ENCODE measurements at places on chromosomes 2 and 18.

DNA sequence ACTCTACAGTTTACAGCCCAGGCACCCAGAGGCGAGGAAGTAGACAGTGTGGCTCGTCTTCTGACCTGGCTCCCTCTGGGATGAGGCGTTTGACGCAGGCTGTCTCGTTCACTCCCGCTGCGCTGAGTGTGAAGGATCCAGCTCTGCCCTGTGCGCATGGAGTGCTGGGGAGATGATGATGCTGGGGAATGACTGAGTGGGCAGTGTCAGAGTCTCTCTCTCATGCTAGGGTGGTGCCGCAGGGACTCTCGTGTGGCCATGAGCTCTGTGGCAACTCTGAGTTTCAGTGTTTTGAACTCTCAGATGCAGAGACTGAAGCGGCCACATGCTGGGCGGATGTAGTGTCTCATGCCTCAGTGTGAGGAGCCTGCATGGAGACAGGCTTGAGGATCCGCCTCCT, 118.4 kb upstream of the TPO start:
- no peaks in the 10 kb centered on the region for H3K4me1 ChIP-seq
- no peak overlapping the region for H3K4me3 ChIP-seq
- no peaks in the 10 kb centered on the region for H3K27me3 ChIP-seq
- no peak overlapping the region for H3K27ac ChIP-seq

DNA sequence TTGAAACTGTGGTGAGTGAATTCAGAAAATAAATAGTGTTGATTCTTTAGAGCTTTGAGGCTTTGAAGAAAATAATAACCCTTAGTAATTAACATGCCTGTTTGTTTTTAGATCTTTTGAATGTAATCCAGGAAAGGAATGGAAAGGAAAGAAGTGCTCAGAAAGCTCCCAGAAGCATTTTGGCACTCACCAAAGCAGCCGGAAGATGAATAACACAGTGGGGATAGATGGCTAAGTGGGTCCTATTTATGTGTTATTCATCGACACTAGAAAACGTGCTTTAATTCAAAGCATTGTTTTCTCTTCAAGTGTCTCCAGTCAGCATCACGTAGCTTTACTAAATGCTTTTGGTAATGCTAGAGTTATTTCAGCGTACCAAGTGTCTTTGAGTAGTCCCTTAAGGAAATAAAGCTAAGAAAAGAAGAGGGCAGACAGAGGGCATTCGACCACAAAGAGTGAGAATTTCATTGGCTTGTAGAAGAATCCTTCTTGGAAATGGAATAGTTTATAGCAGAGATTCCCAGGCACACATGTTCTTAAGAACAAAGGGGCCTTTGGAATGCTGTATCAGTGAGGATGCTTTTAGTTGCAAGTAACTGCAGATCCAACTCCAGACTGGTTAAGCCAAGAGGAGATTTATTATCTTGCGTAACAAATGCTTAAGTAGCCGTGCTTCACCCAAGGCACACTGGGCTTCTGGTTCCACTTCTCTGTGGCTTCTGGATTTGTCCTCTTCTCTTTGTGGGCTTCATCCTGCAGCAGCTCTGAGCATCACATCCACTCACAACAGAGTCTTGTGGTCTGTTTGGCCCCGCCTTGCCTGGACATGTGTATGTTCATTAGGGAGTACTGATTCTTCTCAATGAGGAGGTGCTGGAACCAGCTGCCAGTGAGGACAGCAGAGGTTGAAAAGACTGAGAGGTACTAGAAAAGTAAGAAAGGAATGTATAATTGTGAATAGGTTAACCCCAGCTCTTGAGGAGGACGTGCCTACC, 63.6 kb upstream of the LTBP1 start:
- no peaks in the 10 kb centered on the region for H3K4me1 ChIP-seq
- no peak overlapping the region for H3K27ac ChIP-seq
- no peak overlapping the region for H3K4me3 ChIP-seq
- H3K27me3 ChIP-seq = no peaks in the 10 kb centered on the region
- no peak for DNase-seq

DNA sequence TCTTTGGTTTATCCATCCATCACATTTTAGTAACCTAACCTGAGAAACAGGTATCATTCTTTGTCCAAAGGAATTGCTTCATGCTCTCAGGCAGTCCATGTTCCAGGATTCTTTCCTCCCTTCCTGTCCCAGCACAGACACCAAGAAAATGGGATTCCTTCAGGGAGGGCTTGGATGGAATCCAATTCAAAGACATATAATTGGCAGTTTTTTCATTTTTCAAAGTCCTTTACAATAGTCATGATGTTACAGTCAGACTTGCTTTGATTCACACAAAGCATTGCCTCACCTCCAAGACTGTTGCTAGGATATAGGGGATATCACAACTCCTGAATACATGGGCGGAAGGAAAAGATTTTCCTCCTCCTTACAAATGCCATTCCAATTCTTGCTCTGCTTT, 241.4 kb upstream of the ACVR2A start:
- H3K27me3 ChIP-seq = peaks cover 2% of the 10 kb centered on the region
- H3K27ac ChIP-seq = no peak overlapping the region
- DNase-seq = no peak

DNA sequence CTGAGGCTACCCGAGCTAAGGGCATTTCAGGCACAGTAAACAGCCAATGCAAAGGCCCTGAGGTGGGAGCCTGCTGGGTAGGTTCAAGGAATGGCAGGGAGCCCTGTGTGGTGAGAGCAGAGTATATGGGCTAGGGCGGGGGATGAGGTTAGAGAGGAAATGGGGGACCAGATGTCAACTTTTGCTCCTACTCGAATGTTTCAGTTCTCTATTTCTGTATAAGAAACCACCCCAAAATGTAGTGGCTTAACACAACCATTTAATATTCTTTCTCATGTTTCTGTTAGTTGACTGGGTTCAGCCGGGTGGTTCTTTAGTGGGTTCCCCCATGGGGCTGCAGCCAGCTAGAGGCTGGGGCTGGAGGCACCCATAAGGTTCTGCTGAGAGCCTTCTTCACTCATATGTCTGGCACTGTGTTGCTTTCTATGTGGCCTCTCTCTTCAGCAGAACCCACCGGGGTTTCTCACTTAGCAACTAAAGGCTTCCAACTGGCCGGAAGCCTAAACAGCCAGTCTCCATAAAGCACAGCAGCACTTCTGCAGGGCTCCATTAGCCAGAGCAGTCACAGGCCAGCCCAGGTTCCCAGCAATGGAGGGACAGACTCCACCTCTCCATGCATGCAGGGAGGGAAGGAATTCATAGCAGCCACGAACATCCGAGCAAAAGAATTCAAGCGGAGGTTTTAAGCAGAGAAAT, 5.6 kb upstream of the ATOH8 start:
- H3K27ac ChIP-seq = no peak overlapping the region
- peaks cover 73% of the 10 kb centered on the region for H3K27me3 ChIP-seq
- no peaks in the 10 kb centered on the region for H3K4me1 ChIP-seq
- H3K4me3 ChIP-seq = no peak overlapping the region
- no peaks in the 10 kb centered on the region for H3K36me3 ChIP-seq

GRCh38 chr2:101675512-101675911, 22.0 kb upstream of the MAP4K4 start:
- no peak overlapping the region for H3K27ac ChIP-seq
- no peaks in the 10 kb centered on the region for H3K27me3 ChIP-seq
- no peak overlapping the region for H3K4me3 ChIP-seq
- H3K36me3 ChIP-seq = peaks cover 8% of the 10 kb centered on the region
- no peaks in the 10 kb centered on the region for H3K4me1 ChIP-seq
- DNase-seq = no peak

- no peak for DNase-seq
- no peak overlapping the region for H3K27ac ChIP-seq
- H3K27me3 ChIP-seq = no peaks in the 10 kb centered on the region
- no peak overlapping the region for H3K4me3 ChIP-seq
- H3K36me3 ChIP-seq = no peaks in the 10 kb centered on the region
- no peaks in the 10 kb centered on the region for H3K4me1 ChIP-seq
Measured at GRCh38 chr2:235027558-235028214, 75.9 kb downstream of the SH3BP4 start.

DNA sequence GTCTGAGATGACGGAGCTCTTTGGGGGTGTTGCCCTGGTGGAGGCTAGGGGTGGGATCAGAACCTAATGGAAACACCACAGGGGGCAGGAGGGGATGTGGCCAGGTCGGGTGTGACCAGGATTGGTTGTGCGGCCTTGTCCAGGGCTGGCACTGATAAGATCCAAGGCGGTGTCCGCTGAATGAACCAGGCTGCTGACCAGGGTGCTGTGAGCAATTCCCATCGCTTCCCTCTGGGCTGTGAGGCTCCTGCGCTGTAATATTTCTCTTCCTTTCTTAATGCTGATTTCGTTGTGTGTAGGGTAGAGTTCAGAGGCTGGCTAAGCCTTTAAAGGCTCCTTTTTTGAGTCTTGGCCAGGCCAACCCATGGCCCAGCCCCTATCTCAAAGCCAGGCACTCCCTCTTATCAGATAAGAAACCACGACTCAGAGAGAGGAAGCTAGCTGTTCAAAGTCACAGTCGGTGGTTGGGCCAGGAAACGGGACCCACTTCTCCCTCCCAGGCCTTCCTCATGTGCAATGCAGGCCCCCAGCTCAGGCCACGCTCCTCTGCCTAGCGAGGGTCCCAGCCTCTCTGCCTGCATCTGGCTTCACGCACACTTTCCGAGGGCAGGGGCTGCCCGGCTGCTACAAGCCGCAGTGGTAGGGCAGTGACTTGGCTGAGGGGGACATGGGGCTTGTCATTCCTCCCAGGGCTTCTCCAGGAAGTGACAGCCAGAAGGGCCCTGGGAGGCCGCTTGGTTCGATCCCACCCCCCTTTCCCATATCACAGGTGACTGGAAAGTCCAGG, 26.0 kb upstream of the FOSL2 start:
- H3K27me3 ChIP-seq = peaks cover 6% of the 10 kb centered on the region
- peaks cover 62% of the 10 kb centered on the region for H3K4me1 ChIP-seq
- H3K36me3 ChIP-seq = no peaks in the 10 kb centered on the region
- H3K4me3 ChIP-seq = peak overlapping the region; percentile 57

GRCh38 chr2:239129147-239129920, 271.5 kb downstream of the HDAC4 start:
- peaks cover 34% of the 10 kb centered on the region for H3K36me3 ChIP-seq
- H3K4me3 ChIP-seq = no peak overlapping the region
- no peaks in the 10 kb centered on the region for H3K4me1 ChIP-seq
- no peak for DNase-seq

DNA sequence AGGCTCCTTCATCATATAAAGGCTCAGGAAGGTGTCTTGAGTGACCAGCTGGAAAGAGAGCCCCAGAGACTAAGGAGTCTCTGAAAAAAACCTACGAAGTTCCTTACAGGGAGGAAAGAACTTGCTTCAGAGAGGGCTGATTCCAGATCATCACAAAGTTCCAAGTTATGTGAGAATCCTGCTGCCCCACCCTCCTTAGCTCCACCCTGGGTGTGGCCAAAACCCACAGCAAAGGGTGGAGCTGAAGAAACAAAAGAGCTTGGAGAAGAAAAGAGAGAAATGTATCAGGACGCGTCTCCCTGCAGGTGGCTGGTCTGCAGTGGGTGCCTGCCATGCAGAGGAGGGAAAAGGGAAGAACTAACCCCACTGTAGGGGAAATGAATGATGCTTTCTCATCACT, 32.8 kb upstream of the ZNF396 start:
- H3K27ac ChIP-seq = no peak overlapping the region
- no peaks in the 10 kb centered on the region for H3K27me3 ChIP-seq
- no peaks in the 10 kb centered on the region for H3K36me3 ChIP-seq
- H3K4me3 ChIP-seq = no peak overlapping the region
- peaks cover 11% of the 10 kb centered on the region for H3K4me1 ChIP-seq

DNA sequence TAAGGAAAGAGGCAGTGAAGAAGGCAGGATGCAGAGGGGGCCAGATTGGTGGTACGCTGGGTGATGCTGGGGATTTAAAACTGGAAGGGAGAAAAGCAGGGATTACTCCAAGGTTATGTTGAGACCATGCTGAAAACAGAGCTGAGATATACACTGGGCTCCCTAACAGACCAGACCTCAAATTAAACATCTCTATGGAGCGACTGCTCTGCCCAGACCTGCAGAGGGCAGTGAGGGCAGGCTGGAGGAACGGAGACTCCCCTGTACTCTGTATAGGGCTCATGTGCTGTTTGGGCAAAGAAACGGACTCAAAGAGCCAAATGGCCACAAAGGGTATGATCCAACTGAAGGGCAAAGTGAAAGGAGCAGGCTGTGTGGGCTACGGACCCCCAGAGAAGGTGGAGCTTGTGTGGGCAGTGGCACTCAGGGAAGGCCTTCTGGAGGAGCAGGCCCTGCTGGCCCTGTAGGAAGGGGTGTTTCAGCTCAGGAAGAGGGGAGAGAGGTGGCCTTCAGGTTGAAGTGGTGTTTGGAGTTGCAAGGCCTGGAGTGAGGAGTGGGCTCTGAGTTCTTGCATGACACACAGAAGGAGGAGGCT, 4.8 kb upstream of the CELF4 start:
- H3K4me3 ChIP-seq = no peak overlapping the region
- peaks cover 4% of the 10 kb centered on the region for H3K4me1 ChIP-seq
- DNase-seq = no peak
- no peaks in the 10 kb centered on the region for H3K36me3 ChIP-seq

DNA sequence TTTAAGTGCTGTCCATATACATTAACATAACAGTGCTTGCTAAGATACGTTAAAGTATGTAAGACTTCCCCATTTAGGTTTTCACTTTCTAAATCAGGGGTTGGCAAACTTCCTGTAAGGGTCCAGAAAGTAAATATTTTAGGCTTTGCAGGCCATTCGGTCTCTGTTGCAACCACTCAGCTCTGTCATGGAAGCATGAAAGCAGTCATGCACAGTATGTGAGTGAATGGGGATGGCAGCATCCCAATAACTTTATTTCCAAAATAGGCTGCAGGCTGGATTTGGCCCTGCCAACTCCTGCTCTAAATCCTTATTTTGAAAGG, 128.7 kb downstream of the PLA2R1 start:
- H3K4me3 ChIP-seq = no peak overlapping the region
- H3K27me3 ChIP-seq = peaks cover 7% of the 10 kb centered on the region
- H3K36me3 ChIP-seq = no peaks in the 10 kb centered on the region
- no peak for DNase-seq
- H3K27ac ChIP-seq = no peak overlapping the region

- no peak for DNase-seq
- H3K4me3 ChIP-seq = no peak overlapping the region
- peaks cover 3% of the 10 kb centered on the region for H3K27me3 ChIP-seq
- H3K4me1 ChIP-seq = no peaks in the 10 kb centered on the region
- no peak overlapping the region for H3K27ac ChIP-seq
Measured at GRCh38 chr2:26822877-26823276, 25.1 kb upstream of the DPYSL5 start.

GRCh38 chr2:133062931-133063665, 393.1 kb upstream of the LYPD1 start:
- H3K27ac ChIP-seq = no peak overlapping the region
- no peak for DNase-seq
- H3K4me1 ChIP-seq = no peaks in the 10 kb centered on the region
- no peaks in the 10 kb centered on the region for H3K27me3 ChIP-seq
- H3K36me3 ChIP-seq = no peaks in the 10 kb centered on the region

Data from activated CD8-positive, alpha-beta T cell treated with anti-CD3 and anti-CD28 coated beads, Interleukin-2, amount 10 ng/mL, durations not matched to agents 7 days and 5 days (primary cell).